Karpas-422 (cell line): ENCODE measurements at places on chromosomes 7 and 10. TPM values are rescaled to one million over a fixed set of nuclear protein-coding genes. Genes with fewer than 3 reads are reported as not detected.
A peak's percentile ranks its signal among the peaks of the same experiment; 100 is the strongest.

DNA sequence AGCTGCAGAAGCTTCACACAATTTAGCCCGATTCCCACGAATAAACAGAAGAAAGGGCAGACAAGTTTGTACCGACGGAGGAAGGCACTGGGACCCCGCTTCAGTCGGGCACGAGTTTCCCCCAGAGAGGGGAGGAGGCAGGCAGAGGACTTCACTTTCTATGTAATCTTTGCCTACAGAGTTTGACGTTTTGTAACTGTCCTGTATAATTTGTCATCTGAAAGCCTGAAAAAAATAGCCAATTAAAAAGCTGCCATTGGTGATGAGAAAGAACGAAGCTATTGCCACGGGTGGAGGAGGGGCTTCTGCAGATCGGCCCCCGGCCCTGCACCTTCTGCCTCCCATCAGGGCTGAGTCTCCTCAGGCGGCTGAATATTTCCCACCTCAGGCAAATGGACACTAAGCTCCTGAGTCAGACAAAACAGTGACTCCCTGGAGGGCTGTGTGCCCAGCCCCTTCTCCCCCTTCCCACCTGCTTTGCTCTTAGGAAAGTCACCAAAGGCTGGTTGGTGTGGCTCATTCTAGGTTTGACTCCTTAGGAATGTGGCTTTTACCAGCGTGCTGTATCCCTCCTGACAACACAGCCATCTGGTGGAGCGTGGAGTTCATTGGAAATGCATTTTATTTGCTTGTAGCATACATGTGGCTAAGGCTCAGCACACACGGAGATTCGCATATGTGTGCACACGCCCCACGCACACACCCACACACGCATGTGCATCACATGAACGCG is 117.4 kb downstream of the VIPR2 start:
- no peak overlapping the region for H3K27ac ChIP-seq
- no peak for DNase-seq
- H3K4me1 ChIP-seq: no peaks in the 10 kb centered on the region
- no peaks in the 10 kb centered on the region for H3K27me3 ChIP-seq
- H3K4me3 ChIP-seq: no peak overlapping the region

DNA sequence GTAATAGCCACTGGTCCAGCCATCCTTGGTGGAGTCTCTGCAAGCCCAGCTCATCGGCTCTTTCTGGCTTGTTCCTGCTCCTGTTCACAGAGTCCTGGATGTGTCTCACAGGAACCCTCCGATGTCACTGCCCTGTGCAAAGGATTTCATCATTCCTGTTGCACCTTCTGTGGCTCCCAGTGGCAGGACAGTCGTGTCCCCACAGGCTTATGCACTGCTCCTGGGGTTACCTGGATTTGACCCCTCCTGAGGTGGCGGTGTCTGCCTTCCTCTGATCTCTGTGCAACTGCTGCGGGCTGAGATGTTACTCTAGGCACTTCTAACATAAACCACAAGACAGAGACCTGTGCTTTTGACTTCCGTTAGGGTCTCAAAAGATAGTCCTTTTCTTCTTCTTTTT is 30.6 kb downstream of the APBB1IP start:
- H3K4me3 ChIP-seq: no peak overlapping the region
- 0 out of 2 replicates have a peak, but pooled peaks cover 14% of the 10 kb centered on the region for H3K36me3 ChIP-seq
- no peak for DNase-seq
- peaks cover 68% of the 10 kb centered on the region for H3K4me1 ChIP-seq
- peak overlapping the region; percentile 69 for H3K27ac ChIP-seq

DNA sequence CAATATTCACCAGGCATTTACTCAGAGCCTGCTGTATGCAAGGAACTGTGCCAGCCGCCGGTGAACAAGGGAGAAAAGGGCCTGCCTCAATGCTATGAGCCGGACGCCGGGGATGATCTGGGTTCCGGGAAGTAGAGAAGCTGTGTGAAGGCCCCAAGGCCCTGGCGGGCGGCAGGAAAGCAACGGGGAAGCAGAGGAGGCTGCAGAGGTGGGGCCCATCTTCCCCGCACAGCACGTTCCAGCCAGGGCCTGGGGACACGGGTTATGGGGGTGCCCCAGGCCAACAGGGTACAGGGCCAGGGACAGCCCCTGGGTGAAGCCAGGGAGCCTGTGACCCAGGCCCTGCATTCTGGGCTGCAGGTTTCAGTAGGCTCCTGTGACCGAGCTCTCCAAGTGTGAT is 179.3 kb downstream of the MAD1L1 start:
- H3K27me3 ChIP-seq: no peaks in the 10 kb centered on the region
- H3K4me3 ChIP-seq: no peak overlapping the region
- peaks cover 5% of the 10 kb centered on the region for H3K4me1 ChIP-seq
- H3K36me3 ChIP-seq: no peaks in the 10 kb centered on the region
- no peak for DNase-seq

- DNase-seq: no peak
- no peak overlapping the region for H3K27ac ChIP-seq
- no peak overlapping the region for H3K4me3 ChIP-seq
- H3K27me3 ChIP-seq: no peaks in the 10 kb centered on the region
- no peaks in the 10 kb centered on the region for H3K36me3 ChIP-seq
Measured at GRCh38 chr10:55065185-55065584, 264.2 kb upstream of the PCDH15 start.

DNA sequence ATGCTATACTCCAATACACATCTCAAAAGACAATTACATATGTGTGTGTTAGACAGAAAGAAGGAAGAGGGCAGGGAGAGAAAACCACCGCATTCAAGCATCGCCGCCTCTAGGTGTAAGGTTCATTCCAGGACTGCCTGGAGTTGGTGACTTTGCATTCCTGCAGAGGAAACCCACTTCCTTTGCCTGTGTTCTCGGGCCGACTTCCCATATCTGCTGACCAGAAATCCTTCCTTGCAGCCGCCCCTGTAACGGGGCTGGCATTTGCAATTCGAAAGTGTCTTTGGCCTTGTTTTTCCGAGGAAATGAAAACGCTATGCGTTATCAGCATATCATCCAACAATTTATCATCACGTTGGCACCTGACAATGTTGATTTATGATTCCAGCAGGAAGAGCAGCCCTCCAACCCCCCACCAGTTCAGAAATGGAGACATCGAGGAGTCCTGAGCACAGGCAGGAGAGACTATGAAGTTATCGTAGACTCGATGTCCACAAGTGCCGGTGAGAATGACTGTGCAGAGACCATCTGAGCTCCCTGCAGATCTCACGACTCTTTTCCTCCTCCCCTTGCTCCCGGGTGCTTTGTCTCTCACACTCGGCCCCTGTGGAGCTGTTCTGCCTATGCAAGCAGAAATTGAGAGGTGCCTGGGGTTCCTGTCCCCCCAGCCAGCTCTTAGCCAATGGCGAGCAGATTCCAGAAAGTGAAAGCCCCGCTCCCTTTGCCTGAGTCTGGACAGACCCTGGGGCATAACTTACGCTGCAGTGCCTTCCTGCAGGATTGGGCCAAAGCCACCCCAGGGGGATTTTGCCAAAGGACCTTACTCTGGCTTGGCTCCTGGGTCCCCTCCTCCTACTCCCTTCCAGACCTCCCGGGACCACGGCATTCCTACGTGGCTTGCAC is 68.9 kb upstream of the FOXK1 start:
- H3K27me3 ChIP-seq: no peaks in the 10 kb centered on the region
- H3K36me3 ChIP-seq: no peaks in the 10 kb centered on the region
- no peak overlapping the region for H3K4me3 ChIP-seq
- no peaks in the 10 kb centered on the region for H3K4me1 ChIP-seq

DNA sequence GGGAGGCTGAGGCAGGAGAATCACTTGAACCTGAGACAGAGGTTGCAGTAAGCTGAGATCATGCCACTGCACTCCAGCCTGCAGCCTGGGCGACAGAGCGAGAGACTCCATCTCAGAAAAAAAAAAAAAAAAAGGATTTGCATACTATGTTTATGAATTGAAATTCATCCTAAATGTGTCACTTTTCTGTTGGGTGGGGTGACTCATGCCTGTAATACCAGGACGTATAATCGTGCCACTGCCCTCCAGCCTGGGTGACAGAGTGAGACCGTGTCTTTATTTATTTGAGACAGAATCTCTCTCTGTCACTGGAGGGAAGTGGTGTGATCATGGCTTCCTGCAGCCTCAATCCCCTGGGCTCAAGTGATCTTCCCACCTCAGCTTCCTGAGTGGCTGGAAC is 5.8 kb downstream of the ZNF212 start:
- peaks cover 54% of the 10 kb centered on the region for H3K4me1 ChIP-seq
- H3K36me3 ChIP-seq: peaks cover 9% of the 10 kb centered on the region
- H3K4me3 ChIP-seq: no peak overlapping the region
- H3K27ac ChIP-seq: peak overlapping the region; percentile 61

DNA sequence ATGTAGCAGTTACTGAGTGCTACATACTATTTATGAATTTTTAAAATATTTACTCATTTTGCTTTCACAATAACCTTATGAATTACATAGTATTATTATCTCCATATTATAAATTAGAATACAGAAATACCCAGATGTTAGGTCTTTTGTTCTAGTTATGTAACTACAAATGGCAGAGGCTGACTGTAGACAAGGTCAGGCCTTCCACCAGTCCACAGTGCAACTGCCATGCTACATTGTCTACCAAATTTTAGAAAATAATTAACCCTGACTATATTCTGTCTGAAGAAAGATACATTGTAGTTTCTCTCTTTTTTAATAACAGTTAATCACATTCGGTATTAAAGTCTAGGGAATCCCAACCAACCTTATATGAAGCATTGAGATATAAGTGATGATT is 280.9 kb downstream of the MALRD1 start:
- no peak for DNase-seq
- no peaks in the 10 kb centered on the region for H3K36me3 ChIP-seq
- no peak overlapping the region for H3K4me3 ChIP-seq
- H3K27ac ChIP-seq: no peak overlapping the region
- H3K4me1 ChIP-seq: no peaks in the 10 kb centered on the region

- no peak overlapping the region for H3K27ac ChIP-seq
- H3K36me3 ChIP-seq: no peaks in the 10 kb centered on the region
- no peak for DNase-seq
- no peak overlapping the region for H3K4me3 ChIP-seq
Measured at GRCh38 chr7:83546586-83546985, 102.4 kb downstream of the SEMA3E start.

DNA sequence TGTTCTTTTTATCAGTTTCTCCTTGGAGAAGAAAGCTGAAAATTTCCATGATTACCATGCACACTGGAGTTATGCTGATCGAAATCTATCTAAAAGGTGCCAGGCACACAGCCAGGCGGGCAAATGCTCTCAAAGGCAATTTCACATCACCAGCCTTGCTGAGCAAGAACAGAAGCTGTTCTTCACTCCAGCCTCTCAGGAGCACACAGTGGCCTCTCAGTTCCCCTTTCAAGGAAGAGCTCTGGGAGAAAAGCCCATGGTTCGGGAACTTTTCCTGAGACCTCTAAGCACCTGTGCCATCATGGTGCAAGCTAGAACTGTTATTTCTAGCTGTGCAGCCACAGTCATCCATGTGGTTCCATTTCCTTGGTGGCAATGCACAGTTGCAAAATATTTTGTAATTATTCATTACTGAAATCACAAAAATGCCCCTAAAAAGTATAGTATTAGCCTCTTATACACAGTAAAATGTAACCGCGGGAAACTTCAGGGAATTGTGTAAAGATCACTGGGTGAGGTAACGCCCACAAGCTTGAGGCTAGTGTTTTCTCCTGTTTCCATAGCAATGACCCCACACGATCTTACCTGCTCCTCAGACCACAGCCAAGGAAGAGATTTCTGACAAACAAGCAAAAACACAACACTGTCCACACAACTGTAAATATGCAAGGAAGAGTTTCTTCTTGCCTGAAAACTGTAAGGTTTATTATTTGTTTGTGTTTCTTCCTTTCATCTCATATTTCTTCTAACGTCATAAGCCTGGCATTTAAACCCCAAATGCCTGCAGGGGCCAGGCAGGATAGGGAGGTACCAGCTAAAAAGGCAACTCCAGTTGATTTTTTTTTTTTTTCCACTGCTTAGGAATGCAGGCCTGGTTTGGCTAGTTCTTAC is 121.2 kb downstream of the FAM107B start:
- DNase-seq: peak; percentile 34
- H3K4me1 ChIP-seq: peaks cover 62% of the 10 kb centered on the region
- H3K27me3 ChIP-seq: no peaks in the 10 kb centered on the region
- H3K27ac ChIP-seq: peak overlapping the region; percentile 59; the same call in 1 of the 2 replicates
- no peaks in the 10 kb centered on the region for H3K36me3 ChIP-seq
- H3K4me3 ChIP-seq: no peak overlapping the region

DNA sequence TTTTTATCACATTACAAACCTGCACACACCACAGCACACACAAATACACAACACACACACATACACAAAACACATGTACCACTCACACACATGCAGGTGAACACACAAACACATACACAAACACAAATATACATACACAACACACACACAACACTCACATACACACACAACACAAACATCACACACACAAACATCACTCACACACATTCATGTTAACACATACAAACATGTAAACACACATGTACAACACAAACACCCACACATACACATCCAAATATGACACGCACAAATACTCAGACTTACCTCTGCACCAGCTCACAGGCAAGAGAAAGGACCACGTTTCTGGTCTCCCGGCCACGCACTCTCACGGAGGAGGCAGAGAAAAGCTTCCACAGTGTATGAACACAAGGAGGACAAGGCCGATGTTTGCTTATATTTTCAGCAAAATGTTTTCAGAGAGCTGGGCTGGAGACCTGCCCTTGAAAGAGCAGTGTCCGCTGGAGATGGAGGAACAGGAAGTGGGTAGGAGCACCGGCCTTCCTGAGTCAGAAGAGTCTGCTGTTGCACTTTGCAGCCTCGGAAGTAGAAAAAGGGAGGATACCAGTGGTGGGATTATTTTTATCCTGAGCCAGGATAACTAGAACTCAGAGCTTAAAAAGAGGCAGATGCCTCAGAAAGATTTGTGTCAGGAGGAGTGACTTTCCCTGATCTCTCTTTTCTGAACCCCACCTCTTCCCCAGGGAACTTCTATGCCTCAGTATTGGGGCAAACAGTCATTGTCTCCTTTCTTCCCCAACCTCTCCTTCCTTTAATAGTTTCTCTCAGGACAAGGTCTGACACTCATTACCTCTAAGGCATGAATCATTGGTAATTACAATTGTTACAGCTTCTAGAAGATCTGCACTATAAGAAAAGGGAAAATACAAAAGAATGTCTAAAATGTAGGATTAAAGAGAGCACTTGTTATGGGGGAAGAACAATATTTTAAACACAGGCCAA is at the start of gene GIMAP6:
GIMAP6 (minus strand) TSS at position 520 of the 999 bp plus-strand sequence. CDS start 2,243 bp downstream, outside the sequence.
- DNase-seq: no peak
- H3K36me3 ChIP-seq: no peaks in the 10 kb centered on the region
- no peak within 1 kb of the TSS for H3K4me3 ChIP-seq
- no peaks in the 10 kb centered on the region for H3K4me1 ChIP-seq
- no peaks in the 10 kb centered on the region for H3K27me3 ChIP-seq

GRCh38 chr7:17058568-17058967 is 176.8 kb upstream of the AGR3 start:
- DNase-seq: no peak
- H3K4me3 ChIP-seq: no peak overlapping the region
- H3K36me3 ChIP-seq: no peaks in the 10 kb centered on the region
- H3K4me1 ChIP-seq: no peaks in the 10 kb centered on the region
- H3K27ac ChIP-seq: no peak overlapping the region

GRCh38 chr7:128139406-128139805 is 101.7 kb upstream of the LEP start:
- H3K36me3 ChIP-seq: no peaks in the 10 kb centered on the region
- no peaks in the 10 kb centered on the region for H3K27me3 ChIP-seq
- no peak for DNase-seq
- H3K4me1 ChIP-seq: peaks cover 14% of the 10 kb centered on the region
- H3K27ac ChIP-seq: no peak overlapping the region
- H3K4me3 ChIP-seq: no peak overlapping the region

Gene NOM1
- 18.4 and 25.0 TPM in 2 replicates for total RNA-seq

Gene HOXA3
- total RNA-seq: 1.3 TPM in 2 replicates
